ENCODE measurements at places on chromosomes 3 and 15. TPM values are rescaled to one million over a fixed set of nuclear protein-coding genes. Genes with fewer than 3 reads are reported as not detected.

DUOX1 gene
- total RNA-seq: not detected

TMEM115 gene
- total RNA-seq: 32.0 TPM

DMXL2 gene
- 18.9 TPM for total RNA-seq

IQCF5 gene
- not detected for total RNA-seq

TMC3 gene
- total RNA-seq: not detected

SPINT1 gene
- total RNA-seq: 0.26 TPM

IP6K1 gene
- 34.2 TPM for total RNA-seq

PFN2 gene
- 277 TPM for total RNA-seq

MUC20 gene
- total RNA-seq: 0.50 TPM

DNASE1L3 gene
- total RNA-seq: not detected

CYP1A1 gene
- 0.53 TPM for total RNA-seq

PLS1 gene
- total RNA-seq: 0.66 TPM

GRIP2 gene
- not detected for total RNA-seq

SCAPER gene
- 5.4 TPM for total RNA-seq
